ENCODE measurements at places on chromosomes 5 and 9.

DNA sequence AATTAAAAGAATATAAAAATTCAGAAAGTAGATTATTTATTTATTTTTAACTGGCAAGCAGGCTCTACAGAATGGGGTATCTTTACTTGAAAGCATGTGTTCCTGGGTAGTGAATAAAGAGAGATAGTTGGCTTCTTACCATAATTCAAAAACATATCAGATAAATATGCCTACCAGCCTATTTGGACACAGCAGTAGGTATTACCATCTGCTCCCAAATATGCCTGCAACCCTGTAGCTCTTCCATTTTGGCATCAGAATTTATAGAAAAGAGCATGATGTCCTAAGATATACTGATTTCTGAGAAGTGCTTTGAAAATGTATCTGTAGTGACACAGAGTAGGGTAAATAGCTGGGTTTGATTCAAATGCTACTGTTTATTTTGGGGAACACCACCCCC is 1300.5 kb upstream of the DMAC1 start:
- DNase-seq: no peak

- no peak for DNase-seq
Measured at GRCh38 chr5:178808886-178809285, 50.9 kb upstream of the ZNF354B start.

DNA sequence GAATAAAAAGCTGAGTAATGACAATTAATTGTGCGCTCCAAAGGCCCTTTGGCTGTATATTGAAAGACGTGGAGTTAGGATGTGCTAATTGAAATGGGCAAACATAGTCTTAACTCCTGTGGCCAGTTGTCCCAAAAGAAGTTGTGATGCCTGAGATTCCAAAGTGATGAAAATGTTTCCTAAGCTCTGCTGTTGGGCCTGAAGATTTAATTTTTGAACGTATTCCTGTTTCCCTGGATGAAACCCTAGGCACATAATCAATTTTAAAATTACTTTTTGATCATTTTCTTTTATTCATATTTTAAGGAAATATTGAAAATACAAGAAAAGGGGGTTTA is 87.9 kb downstream of the PRDM6 start:
- DNase-seq: no peak

DNA sequence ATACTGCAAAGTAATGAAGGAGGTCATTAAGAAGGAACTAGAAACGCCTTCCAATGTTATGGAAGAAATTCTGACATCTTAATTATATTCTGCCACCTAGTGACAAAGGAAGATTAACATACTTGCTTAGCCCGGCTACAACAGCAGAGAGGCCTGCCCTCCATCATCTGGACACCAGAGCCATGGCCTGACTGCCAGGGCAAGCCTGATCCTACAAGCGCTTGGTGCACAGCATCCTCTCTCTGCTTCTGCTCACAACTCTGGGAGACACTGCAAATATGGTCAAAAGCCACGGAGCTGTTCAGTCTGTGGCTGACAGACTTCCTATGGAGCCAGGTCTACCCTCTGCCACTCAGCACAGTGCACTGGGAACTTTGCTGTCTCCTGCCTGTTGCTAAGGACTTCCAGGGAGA is 87.3 kb upstream of the SLC44A1 start:
- peak; percentile 70 for DNase-seq

- no peak for DNase-seq
Measured at GRCh38 chr5:68225911-68226545, 10.5 kb downstream of the PIK3R1 start.

DNA sequence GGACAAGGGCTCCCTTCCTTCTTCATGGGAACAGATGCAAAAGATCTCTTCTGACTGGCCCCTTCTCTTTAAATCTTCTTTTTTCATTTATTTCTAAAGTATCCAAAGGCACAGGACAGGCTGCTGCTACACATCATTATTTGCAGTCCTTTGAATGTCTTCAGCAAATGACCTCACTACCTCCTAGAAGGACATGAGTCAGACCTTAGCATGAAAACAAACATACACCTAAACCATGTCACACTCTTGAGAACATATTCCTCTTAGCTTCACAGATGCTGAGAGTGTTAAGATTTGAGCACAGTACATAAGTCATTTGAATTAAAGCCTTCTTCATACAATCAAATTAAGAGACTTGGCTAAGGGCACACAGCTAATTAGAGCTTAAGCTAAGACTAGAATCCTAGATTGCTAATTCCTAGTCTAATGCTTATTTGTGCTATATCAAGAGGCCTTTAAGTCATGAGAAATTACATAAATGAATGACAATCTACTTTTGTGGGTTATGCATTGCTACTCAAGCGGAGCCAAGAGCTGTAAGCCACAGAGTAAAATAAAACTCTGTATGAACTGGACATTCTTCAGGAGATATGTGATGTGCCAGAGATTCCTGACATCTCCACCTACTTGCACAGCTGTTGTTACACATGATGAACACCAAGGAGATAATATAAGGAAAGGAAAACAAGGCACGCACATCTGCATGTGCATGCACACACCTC is 109.1 kb upstream of the PTGER4 start:
- DNase-seq: no peak

DNA sequence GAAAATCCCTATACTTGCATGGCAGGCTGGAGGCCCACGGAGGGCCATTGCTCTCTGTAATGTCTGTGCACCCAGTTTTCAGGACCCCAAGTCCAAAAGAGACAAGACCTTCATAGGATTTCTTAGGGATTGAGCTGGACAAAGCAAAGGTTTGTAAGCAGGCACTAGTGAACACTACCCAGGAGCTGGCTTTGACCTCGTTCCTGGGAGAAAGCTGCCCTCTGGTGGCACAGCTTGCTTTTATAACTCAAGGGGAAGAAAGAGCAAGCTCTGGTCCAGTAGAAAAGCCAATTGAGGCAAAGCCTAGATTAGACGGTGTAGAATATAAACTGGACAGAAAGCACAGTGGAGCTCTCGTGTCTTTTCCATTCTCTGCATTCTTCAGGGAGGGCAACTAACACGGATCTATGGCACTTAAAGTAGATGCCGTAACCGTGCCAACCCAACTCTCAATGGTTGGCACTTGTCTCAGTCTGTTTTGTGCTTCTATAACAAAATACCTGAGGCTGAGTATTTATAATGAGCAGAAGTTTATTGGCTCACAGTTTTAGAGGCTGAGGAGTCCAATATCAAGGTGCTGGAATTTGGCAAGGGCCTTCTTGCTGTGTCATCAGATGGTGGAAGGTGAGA is 7.9 kb downstream of the GABRP start:
- DNase-seq: peak; percentile 46

DNA sequence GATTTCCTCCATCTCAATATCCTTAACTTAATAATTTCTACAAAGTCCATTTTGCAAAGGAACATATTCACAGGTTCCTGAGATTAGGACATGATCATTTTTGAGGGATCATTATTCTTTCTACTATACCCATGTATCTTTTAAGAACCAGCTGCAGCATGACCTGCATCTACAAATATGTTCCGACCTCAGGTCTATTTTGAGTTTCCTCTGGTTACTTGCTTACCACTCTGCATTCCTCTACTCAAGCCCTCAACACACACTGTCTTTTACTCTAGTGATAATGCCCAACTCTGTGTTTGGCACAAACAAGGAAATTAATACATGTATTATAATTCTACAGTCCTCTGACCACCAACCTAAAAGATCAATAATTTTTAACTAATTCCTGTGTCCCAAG is 386.1 kb downstream of the DNAH5 start:
- DNase-seq: no peak

- no peak for DNase-seq
Measured at GRCh38 chr9:88786291-88787079, 204.8 kb upstream of the S1PR3 start.

- DNase-seq: no peak
Measured at GRCh38 chr9:107898761-107899160, 409.2 kb upstream of the KLF4 start.

DNA sequence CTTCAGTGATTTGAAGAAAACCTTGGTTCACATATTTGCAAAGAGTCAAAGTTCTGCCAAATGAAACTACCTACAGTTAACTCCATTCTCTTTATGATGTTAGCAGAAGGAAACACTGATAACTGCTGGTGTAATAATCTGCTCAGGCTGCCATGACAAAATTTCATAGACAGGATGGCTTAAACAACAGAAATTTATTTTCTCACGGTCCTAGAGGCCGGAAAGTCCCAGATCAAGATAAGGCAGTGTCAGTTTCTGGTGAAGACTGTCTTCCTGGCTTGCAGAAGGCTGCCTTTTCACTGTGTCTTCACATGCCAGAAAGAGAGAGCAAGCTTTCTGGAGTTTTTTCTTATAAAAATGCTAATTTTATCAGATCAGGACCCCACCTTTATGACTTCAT is 102.4 kb upstream of the PARP8 start:
- DNase-seq: peak; percentile 10

- DNase-seq: no peak
Measured at GRCh38 chr5:126464016-126464415, 40.8 kb downstream of the GRAMD2B start.

DNA sequence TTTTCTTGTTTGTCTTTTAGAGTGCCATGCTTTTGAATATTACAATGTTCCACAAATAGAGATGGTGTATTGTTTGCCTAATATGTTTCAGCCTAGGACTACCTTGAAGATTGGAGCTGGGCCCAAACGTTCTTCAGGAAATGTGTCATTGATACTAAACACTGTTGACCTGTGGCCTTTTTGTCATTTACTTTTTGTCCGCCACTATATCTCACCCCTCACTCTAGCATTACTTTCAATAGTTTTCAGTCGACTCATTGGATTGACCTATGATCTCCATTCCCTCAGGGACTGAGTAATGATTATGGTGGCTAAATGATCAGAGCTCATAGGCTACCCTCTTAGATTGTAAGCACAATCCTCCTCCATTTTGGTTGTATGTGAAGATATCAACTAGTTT is 115.8 kb downstream of the NUDT12 start:
- no peak for DNase-seq
